ENCODE measurements at places on chromosomes 7 and 10. TPM values are rescaled to one million over a fixed set of nuclear protein-coding genes. Genes with fewer than 3 reads are reported as not detected.

DNA sequence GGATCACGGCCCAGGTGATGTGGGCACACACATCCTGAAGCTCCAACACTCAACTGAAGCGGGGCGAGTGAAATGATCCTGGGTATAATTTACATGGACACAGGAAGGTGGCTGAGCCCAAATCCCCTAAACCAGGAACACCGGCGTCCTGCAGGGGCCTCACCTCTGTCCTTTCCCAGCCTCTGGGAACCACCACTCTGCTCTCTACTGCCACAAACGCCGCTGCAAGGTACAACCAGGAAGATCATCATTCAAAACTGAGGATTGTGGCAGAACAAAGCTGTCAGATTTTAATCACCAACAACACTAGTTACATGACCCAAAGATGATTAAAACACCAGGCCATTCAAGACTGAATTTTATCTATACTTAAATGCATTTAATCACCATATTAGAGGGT lies 104.0 kb downstream of the DIP2C start:
- DNase-seq: no peak

DNA sequence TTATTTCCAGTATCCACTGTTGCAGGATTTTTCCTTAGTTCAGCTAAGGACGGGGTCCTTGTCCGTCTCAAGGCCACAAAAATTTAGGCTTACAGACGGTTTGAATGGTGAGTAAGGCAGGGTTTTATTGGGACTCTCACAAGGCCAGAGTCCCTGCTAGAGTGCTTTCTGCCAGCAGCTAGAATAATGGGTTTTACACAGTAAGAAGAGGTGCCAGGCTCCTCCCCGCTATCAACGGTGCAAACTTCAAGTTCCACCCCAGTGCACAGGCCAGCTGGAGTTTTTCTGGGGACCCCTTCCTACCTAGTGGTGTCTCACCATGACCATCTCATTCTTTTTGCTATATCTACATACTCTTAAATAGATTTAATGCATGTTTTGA lies 198.5 kb upstream of the KCTD7 start:
- DNase-seq: no peak

Gene NCOA4
- 110 TPM for total RNA-seq

DNA sequence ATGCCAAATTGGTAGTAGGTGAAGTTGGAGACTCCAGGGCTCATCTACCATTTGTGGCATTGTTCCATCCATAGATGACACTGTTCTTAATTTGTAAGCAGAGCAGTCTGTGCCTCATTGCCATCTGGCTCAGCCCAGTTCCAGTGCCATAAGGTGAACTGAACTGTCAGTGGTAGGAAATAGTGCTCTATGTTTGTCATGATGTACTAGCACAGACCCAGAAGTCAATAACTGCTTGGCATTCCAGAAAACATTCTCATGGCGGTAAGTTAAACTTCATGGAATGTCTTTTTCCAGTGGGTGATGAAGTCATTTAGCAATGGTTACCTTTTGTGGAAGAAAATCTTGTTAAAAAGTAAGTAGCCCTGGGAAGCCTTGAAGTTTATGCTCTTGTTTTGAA lies 302.7 kb downstream of the SUGCT start:
- no peak for DNase-seq

DNA sequence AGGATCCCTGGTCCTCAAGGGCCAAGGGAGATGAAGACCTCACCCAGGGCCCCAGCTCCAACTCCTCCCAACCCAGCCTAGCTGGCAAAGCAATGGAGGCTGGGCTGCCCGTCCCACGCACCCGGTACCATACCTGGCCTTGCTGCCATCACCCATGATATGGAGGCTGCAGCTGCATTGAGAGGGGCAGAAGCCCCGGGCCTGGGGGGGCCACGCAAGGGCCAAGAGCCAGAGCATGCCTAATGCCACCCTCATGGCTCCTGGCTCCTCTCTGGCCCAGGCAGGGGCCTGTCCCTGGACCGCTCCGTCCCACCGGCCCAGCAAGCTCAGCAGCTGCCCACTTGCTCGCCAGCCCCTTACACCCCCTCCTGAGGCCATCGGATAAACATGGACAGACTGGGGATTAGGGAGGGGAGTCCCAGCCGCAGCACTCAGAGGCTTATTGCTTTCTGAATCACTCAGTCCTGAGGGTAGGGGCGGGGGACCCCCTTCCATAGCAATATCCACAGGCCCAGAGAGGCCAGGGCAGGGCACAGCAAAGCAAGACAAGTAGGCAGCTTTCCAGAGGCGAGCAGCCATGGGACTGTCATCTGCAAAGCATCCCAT lies at the start of gene LRIT1:
Gene LRIT1 (minus strand): TSS at position 362 of the 606 bp plus-strand sequence. CDS start 107 bp downstream, at position 255.
- DNase-seq: no peak

DNA sequence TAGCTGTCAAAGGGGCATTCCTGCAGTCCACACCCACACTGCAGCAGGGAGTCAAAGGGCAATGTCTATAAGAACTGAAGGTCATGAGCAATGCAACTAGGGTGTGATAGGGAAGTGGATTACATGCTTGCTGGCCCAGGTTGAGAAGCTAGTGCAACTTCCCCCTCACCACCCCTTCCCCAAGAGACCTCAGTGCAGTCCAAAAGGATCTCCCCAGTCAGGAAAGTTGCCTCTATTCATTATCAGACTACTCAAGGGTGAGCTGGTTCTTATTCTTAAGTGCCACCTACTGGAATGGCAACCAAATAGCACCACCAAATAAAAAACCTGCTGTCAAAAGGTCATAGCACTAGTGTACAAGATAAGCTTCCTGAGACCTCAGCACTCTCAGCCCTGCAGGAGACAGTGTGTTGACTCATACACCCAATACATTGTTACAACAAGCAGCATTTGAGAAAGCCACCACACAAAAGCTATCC lies 28.2 kb downstream of the MTERF1 start:
- DNase-seq: no peak

DNA sequence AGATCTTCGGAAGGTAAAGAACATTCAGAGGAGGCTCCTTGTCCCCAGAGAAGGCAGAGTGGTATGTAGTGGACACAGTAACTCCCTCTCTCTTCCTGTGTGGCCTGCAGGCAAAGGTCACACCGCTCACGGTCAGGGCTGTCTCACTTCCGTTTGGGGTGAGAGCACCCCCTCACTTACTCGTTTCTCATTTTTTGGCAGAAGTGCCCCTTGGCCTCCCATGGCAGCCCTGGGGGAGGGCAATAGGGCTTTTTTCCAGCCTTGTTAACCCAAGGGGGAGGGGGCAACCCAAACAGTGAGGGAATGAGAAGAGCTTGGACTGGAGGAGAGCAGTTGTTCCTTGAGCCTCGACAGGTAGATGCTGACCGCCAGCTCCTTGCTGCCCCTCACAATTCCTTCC lies 31.8 kb upstream of the SRGN start:
- DNase-seq: no peak

Gene BMS1
- total RNA-seq: 40.4 TPM

GRCh38 chr7:106358103-106358663 lies 73.4 kb upstream of the NAMPT start:
- no peak for DNase-seq

DNA sequence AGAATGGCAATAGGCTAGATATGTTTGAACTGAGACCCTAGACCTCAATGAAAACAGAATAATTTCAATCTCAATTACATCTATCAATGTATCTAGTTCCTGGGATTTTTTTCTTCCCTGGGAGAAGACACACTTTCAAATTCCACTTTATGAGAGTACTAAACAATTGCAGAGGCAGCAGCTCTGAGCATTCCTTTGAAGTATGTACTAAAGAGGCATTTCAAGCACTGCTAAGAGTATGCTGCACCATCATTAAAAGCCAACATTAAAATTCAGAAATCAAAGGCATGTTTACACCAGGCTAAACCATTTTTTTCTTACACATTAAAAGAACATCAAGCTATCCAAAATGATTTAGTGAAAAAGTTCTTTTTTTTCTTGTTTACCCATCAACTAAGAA lies 297.9 kb upstream of the CACNA2D1 start:
- DNase-seq: no peak

GRCh38 chr10:11274452-11274851 lies 256.8 kb downstream of the CELF2 start:
- no peak for DNase-seq

GRCh38 chr7:132114411-132114810 lies 461.9 kb downstream of the PLXNA4 start:
- no peak for DNase-seq

Gene DRGX
- total RNA-seq: not detected

DNA sequence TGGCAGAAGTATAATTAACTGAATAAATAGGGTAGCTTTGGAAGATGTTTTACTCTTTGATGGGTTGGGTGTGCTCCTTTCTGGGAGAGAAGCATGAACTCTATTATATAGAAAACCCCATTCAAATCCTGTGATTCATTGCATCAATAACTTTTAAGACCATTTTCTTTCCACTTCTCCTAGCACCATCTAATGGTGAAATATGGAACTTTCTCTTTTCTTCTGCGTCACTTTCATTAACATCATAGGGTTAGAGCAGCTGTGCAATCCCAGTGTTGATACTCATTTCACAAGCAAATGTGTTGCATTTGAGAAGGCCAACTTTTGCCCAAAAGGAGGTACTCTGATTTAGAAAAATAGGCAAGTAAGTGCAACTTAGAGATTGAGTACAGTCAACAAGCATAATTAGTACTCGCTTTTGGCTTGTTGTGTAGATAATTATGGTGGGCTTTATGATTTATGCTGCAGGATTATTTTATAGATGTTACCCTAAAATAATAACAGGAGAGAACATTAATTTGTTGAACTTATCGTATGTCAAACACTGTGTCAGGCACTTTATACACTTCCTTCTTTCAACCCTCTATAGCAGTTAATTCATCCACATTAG lies 92.9 kb downstream of the CPED1 start:
- DNase-seq: no peak

GRCh38 chr7:137423321-137423720 lies 79.8 kb upstream of the PTN start:
- no peak for DNase-seq

Gene RAMP3
- not detected for total RNA-seq

DNA sequence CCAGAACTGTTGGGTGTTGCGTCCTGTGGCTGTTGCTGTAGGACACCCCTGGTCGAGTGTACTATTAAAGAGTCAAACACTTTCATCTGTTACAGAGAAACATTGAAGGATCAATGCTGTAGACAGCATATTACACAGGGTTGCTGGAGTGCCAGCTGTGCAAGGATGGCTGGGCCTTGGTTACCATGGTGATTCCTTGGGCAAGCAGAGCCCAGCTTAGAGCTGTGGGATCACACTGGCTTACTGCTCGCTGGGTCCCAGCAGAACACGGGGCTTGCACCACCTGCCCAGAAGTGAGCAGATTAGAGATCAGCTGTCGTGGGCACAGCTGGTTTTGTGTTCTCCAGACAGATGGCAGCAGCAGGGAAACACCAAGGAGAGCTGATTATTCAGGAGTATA lies 76.0 kb downstream of the GPR141 start:
- no peak for DNase-seq

DNA sequence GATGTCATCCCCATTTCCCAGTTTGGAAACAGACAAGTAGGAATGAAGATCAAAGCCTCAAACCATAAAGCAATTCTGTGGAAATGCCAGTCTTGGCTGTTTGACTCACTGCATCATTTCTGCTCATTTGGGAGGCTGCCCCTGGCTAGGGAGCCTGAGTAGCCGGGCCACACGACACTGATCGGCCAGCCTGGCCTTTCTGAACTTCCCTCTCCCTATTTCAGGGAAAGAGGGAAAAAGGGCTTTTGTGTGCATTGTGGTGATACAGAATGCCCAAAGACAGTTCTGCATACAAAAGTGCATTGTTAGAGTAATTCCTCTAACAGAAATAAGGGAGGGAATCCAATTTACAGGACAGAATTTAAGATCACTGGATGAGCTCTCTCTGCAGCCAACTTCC lies 41.7 kb upstream of the OPALIN start:
- DNase-seq: no peak

GRCh38 chr10:72274213-72274729 lies 547 bp downstream of the DDIT4 start:
- no peak for DNase-seq

GRCh38 chr7:137434946-137435345 lies 91.4 kb upstream of the PTN start:
- DNase-seq: no peak

- DNase-seq: no peak
Observed at GRCh38 chr7:155576900-155577508, 30.6 kb upstream of the CNPY1 start.

DNA sequence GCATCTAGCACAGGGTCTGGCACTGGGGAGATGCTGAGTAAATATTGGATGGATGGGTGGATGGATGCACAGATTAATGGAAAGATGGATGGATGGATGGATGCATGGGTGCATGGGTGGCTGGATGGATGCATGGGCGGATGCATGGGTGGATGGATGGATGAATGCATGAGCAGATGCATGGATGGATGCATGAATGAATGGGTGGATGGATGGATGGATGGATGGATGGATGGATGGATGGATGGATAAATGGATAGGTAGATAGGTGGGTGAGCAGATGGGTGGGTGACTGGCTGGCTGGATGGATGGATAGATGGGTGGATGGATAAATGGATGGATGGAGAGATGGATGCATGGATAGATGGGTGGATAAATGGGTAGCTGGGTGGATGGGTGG lies 5.7 kb downstream of the PAX4 start:
- DNase-seq: no peak

Gene INA
- 0.73 TPM for total RNA-seq

DNA sequence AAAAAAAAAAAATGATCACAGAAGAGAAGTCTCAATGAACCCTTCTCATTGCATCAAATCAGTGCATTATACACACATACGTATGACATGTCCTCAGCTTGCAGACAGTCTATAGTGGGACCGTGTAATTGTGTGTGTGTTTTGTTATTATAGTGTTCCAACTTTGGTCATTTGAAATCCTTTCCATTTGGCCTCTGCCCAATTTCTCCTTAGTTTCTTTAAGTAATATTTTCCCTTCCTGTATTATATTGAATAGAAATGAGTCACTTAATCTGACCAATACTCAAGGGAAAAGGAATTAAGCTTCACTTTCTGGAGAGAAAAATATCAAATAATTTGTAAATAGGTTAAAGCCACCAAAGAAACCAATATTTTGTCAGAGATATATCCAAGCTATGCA lies 415.5 kb upstream of the SORCS1 start:
- DNase-seq: no peak
